T follicular helper cell (primary cell): ENCODE measurements at places on chromosomes 5 and 9.

- no peak for DNase-seq
Observed at GRCh38 chr9:2787065-2787464, 56.8 kb downstream of the PUM3 start.

- DNase-seq, result no peak
Observed at GRCh38 chr5:34923694-34924461, 5.5 kb upstream of the DNAJC21 start.

DNA sequence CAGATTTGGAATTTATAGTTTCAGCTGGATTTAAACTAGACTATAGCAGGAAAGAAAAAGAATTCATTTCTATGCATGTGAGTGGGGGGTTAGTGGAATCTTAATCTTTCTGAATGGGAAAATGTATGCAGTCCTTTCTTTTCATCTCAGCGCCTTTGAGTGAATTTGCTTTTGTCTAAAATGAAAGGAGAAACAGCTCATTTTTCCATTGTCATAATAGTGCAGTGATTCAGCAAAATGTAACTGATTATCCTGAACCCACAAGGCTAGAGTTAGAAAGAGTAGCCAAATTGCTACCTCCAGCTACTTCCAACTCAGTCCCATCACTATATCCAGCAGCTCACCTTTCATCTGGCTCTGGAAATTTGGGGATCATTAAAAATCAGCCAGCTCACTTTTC lies 134.4 kb downstream of the ADAMTSL1 start:
- DNase-seq, result no peak

DNA sequence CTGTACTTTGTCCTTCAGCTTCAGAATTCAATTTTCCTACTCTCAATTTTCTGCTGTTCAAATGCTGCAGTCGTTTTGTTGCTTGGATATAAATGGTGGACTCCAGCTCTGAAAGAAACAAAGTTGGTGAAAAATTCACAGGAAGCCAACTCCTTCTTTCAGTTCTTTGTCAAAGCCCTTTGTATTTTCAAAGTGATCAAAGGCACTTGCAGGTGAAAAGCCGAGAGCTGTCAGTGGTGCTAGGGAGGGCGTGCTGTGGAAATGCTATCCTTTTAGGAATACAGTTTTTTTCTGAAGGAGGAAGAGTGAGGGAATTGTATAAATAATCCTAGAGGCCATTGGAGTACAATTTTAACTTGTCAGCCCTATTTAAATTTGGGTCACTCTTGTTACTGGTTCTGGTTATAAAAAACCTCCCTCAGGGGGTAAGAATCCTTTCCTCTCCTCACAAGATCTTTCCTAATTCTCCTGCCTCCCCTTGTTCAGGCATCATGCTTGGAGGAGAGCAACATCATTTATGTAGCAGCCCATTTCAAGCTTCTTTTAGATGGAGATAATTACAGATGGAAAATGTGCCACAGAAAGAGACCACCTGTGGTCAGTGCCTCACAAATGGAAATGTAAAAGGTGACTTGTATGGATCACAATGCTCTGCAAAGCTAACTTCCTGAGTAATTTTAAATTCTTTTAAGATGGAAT lies 62.5 kb upstream of the GHR start:
- no peak for DNase-seq

DNA sequence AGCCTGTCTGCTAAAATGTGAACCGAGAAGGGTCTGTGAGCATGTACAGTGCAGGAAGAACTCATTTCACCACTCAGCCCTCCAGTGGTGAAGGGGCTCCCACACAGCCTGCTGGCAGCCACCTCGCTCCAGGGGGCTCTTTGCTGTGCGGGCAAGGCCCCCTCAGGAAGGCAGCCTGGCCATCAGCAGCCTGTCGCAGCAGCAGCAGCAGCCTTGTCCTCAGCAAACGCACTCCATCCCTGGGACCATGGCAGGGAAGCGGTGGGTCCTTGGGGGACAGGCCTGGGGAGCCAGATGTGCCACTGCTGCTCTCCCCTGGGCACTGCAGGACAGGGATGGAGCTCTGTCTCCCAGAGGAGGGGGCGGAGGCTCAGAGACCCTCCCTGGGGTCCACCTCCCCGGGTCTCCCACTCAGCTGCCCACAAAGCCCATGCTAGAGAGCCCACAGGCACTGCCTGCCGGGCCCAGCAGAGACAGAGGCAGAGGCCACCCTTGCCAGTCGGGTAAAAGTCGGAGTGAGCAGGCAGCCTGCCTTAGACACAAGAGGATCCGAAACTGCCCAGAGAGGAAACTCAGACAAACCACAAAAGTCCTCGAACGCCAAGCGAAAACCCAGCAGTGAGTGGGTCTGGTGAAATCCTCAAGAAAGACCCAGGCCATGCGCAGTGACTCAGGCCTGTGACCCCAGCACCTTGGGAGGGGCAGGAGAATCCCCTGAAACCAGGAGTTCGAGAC lies 8.0 kb downstream of the BRD3 start:
- DNase-seq, result no peak

GRCh38 chr5:74186356-74187315 lies 453.9 kb downstream of the ENC1 start:
- DNase-seq, result no peak

GRCh38 chr9:87479801-87480201 lies 17.9 kb upstream of the DAPK1 start:
- no peak for DNase-seq

GRCh38 chr5:168706655-168707069 lies 127.5 kb upstream of the PANK3 start:
- no peak for DNase-seq

DNA sequence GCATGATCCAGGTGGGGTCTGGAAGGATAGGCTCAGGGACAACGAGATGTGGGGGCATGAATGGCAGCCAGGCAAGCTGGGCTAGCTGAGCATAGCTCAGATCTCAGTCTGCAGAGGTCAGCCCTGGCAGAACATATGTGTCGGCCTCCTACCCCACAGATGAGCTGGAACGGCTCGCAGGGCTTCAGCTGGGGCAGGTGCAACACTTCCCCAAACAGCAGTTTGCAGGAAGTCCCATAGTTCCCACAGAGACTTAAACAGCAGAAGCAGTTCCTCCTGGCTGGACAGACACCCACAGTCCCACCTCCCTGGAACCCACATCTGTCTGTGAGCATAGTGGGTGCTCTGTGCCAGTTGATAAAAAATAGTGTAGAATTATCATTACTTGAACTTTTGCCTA lies 404.6 kb downstream of the GADD45G start:
- DNase-seq, result no peak

DNA sequence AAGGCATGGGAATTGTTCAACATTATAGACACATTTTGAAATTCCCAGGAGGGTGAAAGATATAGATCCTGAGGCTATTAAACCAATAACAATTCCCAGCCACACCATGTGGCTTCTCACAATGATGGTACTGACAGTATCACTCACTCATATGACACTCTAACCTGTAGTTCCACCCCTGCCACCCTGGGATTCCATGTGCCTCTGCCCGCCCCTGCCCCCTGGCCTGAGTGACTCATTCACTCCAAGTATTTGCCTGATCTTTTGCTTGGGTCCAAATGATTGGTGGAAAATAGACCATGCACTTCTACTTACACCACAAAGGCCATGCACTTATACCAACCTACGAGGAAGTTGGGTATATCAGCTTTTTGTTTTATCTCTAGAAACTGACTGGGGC lies 305.2 kb upstream of the DAB2 start:
- no peak for DNase-seq

DNA sequence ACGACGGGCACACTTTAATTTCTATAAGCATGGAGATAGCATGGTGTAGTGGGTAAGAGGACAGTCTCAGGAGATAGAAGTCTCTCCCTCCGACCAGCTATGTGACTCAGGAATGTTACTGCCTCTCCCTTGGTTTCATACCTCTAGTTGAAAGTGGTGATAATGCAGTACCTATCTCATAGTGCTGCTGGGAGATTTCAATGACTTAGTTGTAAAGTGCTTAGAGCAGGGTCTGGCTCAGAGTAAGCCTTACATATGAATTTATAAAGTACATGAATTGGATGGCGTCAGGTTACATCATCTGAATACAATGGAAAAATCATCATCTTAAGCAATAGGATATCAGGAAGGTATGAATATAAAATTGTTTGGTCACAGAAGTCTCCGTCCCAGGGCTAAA lies 952.8 kb upstream of the EDIL3 start:
- DNase-seq, result no peak

DNA sequence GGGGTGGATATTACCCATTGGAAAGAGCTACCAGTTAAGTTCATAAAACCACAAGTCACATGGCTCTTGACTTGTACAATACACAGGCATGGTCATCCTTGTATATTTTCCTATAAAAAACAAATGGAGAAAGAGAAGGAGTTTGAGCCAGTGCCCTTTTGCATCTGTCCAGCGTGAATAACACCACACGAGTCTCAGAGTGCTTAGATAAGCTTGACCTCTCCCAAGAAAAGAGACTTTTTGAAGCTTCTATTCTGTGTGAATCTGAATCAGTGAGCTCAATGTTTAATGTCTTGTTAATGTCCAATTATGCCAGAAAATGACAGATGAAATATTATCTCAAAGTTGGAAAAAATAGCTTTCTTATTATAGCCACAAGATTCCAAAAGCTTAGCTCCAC lies 30.9 kb upstream of the LPAR1 start:
- DNase-seq, result no peak

DNA sequence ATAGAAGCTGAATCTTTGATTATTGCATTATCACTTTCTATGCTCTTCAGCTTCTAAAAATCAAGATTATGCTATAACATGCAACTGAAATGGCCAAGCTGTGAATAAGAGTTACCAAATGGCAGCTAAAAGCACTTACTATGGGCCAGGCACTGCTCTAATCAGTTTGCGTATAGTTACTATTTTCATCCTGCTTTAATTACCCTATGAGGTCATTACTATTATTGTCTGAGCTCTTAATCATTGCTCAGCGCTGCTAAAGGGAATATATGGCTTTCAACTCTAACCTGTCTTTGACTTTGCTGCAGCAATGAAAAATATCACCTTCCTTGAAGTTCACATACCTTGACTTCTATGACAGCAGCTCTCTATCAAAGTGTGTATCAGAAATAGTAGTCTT lies 210.8 kb downstream of the TRPM3 start:
- no peak for DNase-seq

GRCh38 chr5:19058216-19058615 lies 929.8 kb downstream of the CDH18 start:
- DNase-seq, result no peak

GRCh38 chr5:143649937-143650621 lies 161.9 kb upstream of the HMHB1 start:
- no peak for DNase-seq
